Stimulated activated CD4-positive, alpha-beta T cell treated with anti-CD3 and anti-CD28 coated beads, Interleukin-15, amount 100 ng/mL, for 1 hour (primary cell): ENCODE measurements at places on chromosomes 3 and 15.

- DNase-seq = no peak
Observed at GRCh38 chr3:134369231-134369741, 5.0 kb downstream of the AMOTL2 start.

DNA sequence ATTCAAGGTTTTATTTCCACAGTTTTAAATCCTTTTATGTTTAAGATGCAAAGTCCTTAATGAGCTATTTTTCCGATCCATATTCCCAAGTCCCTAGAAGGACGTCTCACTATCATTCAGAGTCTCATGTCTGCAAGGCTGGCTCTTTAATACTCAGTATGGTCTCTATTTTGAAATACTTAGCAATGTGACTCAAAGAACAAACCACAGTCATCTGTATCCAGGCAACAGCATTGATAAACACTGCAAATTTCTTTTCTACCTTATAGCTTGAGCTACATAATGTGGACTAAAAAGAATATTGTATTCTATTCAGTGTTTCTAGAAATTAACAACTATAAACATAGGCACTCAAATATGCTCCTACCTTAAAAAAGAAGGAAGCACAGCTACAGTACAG, 588.3 kb upstream of the NAALADL2 start:
- no peak for DNase-seq

- no peak for DNase-seq
Observed at GRCh38 chr3:43522727-43523362, 99.0 kb downstream of the ANO10 start.

DNA sequence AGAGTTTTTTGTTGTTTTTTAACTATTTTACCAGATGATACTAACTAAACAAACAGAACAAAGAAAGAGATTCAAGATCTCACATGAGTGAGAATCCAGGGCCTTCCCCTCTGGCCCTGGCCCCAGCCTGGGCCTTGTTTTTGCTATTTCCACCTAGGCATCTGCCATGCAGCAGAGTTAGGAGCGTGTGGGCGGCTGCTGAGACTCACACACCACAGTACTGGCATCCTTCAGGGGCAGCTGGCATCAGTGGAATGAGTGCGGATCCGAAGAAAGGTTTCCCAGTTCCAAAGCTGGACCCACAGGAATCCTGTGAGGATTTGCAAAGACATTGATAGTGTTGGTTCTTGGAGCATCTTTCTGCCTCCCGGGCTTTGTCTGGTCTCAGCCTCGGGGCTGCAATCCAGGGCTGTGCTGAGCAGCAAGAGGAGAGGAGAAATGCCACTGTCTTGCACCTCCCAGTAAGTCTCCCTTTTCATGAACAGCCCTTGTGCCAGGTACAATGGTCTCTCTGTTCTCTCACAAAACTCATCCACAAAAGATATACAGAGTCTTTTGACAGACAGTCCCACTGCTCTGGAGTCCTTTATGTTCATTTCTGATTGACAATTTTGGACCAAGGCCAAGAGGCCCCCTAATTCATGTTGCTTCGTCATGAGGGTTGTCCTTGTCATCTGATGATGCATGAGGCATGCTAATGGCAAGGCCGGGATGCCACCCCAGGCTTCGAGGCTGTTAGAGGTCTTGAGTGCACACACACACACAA, 46.6 kb downstream of the APH1B start:
- no peak for DNase-seq

DNA sequence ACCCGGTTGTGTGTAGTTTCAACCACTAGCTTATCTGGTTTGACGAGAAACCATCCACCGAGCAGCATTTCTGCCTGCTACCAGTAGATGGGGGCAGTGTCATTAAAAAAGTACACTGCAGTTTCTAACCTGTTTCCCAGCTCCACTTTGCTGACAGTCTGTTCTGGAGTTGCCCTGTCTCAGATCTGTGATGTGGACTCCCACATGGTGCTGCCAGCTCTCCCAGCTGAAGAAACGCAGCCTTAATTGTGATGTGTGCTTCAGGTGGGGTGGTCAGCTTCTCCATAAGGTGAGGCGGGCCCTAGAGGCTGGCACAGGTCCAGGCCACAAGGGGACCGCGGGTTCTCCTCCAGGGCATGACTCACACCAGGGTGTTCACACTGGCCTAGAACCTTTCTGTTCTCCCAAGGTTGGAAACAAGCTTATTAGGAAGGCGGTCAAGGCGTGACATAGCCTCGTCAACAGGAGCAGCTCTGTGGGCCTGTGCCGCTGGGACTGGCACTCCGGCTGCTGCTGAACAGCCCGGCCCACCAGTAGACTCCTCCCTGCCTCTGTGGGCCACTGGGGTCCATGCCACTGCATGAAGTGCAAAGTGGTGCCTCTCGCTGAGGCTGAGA, 2.9 kb upstream of the FAM43A start:
- DNase-seq = peak; percentile 49

- no peak for DNase-seq
Observed at GRCh38 chr15:46014532-46014931, 379.7 kb downstream of the SQOR start.
